ENCODE measurements at places on chromosomes 2 and 18. TPM values are rescaled to one million over a fixed set of nuclear protein-coding genes. Genes with fewer than 3 reads are reported as not detected.

The NFE2L2 gene
- 44.5 TPM for total RNA-seq

The GALR1 gene
- total RNA-seq = not detected

The RNF152 gene
- 90.5 TPM for total RNA-seq

The PID1 gene
- total RNA-seq = 6.9 TPM

The RAX gene
- total RNA-seq = not detected

The FAP gene
- 274 TPM for total RNA-seq

The ITPRIPL1 gene
- total RNA-seq = 1.1 TPM

The GDF7 gene
- total RNA-seq = 0.28 TPM

The ANKRD29 gene
- 3.9 TPM for total RNA-seq

The MAL gene
- total RNA-seq = 0.96 TPM

The EVX2 gene
- total RNA-seq = not detected

The FOXD4L1 gene
- total RNA-seq = 0.19 TPM

The RGPD3 gene
- total RNA-seq = 0.85 TPM

The CXCR1 gene
- total RNA-seq = not detected

The ERMN gene
- total RNA-seq = 0.28 TPM

The FAM124B gene
- 0.38 TPM for total RNA-seq

All from regular cardiac myocyte (primary cell).